ENCODE measurements at places on chromosomes 5 and 9.

DNA sequence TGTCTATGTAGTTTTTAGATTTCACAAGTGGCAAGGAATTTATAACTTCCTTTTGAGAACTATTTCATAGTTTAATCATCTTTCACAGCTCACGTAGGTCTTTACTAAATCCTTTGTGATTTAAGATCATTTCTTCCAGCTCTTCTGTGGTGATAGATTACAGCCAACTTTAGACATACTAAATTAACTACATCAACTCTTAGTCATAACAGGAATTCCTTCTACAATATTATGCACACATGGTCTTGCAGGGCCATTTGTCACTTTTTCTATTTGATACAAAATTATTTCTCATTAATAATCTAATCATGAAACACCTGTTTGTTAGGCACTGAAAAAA lies 208.4 kb downstream of the PDE4D start:
- DNase-seq, result no peak

- no peak for DNase-seq
Measured at GRCh38 chr9:101706997-101707396, 31.4 kb downstream of the GRIN3A start.

DNA sequence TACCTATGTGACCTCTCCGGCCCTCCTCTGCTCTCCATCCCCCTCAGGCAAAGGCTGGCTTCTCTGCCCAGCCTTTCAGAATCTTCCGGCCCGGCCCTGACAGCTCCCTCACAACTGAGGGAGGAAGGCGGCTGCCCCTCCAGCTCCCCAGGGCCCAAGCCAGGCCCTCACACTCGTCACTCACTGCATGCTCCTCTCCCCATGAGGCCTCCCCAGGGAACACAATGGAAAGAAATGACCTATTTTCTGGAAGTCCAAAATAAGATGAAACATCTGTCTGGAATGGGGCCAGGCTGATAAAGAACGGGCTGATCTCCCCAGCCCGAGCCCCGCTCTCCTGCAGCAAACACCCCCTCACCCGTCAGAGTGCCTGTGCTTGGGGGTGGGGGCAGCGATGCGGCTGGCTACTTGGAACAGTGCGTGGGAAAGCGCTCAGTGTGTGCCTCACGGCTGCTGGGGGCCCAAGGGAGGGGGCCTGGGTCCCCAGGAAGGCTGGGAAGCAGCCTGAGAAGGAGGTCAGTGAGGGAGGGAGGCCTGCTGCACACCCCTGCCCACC lies 11.3 kb downstream of the PDGFRB start:
- no peak for DNase-seq

GRCh38 chr5:157677931-157678330 lies 6.6 kb downstream of the C5orf52 start:
- no peak for DNase-seq

- peak; percentile 68 for DNase-seq
Measured at GRCh38 chr9:126516936-126517832, 96.5 kb upstream of the LMX1B start.

GRCh38 chr9:121696930-121697329 lies 45.5 kb downstream of the DAB2IP start:
- no peak for DNase-seq

DNA sequence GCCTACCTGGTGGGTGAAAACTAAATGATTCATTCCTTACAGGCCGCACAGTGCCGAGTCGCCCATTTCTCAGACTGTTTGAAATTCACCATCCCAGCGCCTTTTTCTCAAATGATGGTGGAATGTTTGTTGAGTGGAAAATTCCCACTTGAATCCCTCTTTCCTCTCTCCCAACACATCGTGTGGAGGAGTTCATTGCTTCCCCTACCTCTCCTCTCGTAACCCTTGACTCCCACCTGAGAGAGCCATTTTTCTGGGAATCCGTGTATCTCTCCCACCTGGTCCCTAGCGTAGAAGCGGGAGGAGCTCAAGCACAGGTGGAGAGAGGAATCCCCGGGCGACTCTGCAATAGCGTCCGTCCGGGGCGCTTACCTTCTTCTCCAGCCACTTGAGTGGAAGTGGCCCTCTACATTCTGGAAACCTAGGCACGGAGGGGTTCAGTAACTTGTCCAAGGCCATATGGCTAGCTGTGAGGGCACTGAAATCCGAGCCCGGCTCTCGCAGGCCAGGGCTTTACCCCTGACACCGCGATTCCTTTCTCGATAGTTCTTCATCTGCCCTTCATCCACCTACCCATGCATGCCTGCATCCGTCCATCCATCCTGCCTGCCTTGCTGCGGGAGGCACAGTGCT lies 683 bp downstream of the OSMR start:
- DNase-seq, result no peak

- DNase-seq, result no peak
Measured at GRCh38 chr9:79104216-79104615, 467.5 kb upstream of the TLE4 start.

- DNase-seq, result no peak
Measured at GRCh38 chr5:38375423-38375822, 117.1 kb downstream of the EGFLAM start.

GRCh38 chr5:127133071-127133470 lies 59.8 kb upstream of the C5orf63 start:
- DNase-seq, result no peak
